ENCODE measurements at places on chromosomes 16 and 17.

DNA sequence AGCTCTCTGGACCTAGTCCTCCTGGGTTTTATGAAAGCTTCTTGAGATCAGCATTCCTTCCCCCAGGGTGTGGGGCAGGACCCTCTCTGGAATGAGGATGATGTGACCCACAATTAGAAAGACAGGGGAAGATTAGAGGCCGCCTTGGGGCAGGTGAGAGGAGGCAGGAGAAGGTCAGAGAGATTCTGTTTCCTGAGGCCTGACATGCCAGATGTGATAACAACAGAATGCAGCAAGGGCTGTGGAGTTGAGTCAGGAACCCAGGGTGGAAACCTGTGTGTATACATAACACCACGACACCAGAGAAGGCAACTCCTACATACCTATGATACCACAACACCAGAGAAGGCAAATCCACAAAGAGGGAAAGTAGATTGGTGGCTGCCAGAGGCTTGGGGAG lies 5.4 kb upstream of the SLC5A10 start:
- DNase-seq = no peak

DNA sequence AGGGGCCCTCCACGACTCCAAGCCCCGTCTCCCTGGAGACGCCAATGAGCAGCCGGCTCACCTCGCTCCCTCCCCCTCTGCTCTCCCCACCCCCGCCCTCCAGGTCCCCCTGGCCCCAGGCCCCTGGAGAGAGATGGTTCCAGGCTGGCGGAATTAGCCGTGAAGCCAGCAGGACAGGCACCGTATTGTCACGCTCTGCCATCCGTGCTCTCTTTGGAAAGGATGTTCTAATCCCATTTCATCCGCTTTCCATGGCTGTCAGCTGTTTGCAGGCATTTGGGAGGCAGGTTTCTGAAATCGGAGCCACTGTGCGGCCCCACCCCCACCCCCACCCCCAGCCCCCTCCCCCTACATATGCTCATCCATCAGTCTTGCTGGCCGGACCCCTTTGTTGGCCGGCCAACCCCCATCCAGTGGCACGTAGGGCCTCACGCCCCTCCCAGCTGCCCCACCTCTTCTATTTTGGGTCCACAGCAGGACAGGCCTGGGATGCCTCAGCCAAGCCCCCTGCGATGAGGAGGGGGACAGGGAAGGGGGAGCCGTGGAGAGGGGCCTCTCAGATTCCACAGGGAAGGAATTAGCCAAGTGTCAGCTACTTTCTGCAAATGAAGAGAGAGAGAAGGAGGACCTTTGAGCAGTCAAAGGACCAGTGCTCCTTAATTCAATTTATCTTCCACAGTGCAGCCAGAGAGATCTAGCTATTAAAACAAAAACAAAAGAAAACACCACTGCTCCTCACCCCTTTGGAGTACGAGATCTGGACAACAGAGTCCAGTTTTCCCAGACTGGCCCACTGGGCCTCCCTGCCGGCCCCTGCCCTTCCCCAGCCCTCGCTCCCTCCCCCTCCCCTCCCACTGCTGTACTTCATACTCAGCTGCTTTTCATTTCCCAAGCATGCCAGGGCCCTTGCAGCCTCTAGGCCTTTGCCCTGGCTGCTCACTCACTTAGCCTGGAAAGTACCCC lies 30.7 kb downstream of the SDK2 start:
- DNase-seq = no peak

DNA sequence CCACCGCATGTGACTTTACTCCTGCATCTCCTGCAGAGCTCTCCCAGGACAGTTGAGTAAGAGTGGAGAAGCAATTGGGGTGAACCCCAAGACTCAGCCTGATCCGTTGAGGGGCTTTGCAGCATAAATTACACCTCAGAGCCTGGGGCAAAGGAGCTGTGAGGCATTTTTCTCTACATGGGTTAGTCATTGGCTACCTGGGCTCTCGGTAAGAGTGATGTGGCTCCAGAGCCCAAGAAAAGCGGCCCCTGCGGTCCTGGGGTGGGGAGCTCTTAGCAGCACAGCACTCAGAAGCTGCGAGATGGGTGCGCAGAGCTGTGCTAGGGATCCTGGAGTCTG lies 40.4 kb upstream of the C16orf78 start:
- no peak for DNase-seq

DNA sequence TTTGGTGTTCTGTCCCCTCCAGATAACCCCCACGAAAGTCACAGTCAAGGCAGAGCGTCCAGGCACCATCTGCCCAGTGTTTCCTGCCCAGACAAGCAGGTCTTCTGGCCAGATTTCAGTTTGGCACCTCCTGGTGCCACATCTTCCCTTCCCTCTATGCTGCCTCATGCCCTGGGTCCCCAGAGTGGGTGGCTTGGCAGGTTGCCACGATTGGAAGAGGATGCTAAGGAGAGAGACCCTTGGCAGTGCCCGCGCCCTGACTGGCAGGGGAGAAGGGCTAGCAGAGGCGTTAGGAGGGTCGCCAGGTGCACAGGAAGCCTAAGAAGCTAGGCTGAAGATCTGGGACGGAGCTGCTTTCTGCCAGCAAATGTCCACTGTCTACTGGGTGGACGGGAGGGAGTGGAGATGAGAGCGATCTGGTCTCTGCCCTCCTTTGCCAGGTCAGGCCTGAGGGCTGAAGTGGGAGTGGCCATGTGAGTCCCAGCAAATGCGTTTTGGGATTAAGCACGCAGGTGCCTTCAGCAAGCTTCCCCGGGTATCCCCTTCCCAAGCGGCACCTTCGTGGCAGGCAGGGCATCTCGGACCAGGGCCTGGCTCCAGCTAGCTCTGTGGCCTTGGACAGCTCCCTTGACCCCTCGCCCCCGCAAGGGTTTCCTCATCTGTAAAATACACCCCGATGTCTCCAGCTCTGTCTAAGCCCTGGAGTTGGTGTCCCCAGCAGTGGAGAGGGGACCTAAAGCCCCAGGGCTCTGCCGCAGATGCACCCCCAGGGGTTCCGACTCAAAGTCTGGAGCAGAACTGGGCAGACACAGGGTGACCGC lies 13.4 kb upstream of the CD300A start:
- DNase-seq = no peak

- DNase-seq = no peak
These were observed 9.9 kb downstream of the MFSD11 start for GRCh38 chr17:76747716-76748363.

GRCh38 chr16:49844359-49844758 lies 11.6 kb downstream of the ZNF423 start:
- DNase-seq = no peak

- DNase-seq = no peak
These were observed 472.7 kb downstream of the KCNJ2 start for GRCh38 chr17:70642059-70642458.

GRCh38 chr16:49499869-49500610 lies 126.4 kb downstream of the C16orf78 start:
- DNase-seq = no peak

Data from activated T-helper 1 cell treated with anti-CD3 and anti-CD28 coated beads, Interleukin-2, amount 50 U/mL, for 16 hours (primary cell).